Activated CD4-positive, alpha-beta T cell treated with anti-CD3 and anti-CD28 coated beads for 36 hours (primary cell): ENCODE measurements at places on chromosomes 13 and 19.

DNA sequence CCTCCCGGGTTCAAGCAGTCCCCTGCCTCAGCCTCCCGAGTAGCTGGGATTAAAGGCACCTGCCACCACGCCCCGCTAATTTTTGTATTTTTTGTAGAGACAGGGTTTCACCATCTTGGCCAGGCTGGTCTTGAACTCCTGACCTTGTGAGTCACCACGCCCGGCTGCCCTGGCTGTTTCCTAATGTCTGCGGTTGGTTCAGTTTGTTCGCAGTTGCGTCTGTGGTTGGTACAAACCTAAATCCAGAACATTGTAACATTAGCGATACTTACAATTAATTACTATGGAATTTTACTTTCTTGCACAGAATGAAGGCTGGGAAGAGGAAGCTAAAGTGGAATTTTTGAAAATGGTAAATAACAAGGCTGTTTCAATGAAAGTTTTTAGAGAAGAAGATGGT, 38.1 kb downstream of the RNF17 start:
- no peak for DNase-seq

DNA sequence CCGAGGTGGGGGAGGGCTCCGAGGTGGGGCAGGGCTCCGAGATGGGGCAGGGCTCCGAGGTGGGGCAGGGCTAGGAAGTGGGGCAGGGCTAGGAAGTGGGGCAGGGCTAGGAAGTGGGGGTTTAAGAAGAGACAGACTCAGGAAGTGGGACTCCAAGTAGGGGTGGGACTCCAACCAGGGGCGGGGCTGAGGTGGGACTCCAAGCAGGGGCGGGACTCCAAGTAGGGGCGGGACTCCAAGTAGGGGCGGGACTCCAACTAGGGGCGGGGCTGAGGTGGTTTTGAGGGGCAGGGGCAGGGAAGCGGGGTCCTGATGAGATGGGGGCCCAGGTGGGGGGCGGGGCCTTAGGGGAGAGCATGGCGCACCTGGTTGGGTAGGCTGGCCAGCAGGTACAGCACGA, 13.6 kb downstream of the CFD start:
- peak; percentile 85 for DNase-seq

- DNase-seq, result no peak
Observed at GRCh38 chr13:30866677-30867076, 39.4 kb upstream of the MEDAG start.

DNA sequence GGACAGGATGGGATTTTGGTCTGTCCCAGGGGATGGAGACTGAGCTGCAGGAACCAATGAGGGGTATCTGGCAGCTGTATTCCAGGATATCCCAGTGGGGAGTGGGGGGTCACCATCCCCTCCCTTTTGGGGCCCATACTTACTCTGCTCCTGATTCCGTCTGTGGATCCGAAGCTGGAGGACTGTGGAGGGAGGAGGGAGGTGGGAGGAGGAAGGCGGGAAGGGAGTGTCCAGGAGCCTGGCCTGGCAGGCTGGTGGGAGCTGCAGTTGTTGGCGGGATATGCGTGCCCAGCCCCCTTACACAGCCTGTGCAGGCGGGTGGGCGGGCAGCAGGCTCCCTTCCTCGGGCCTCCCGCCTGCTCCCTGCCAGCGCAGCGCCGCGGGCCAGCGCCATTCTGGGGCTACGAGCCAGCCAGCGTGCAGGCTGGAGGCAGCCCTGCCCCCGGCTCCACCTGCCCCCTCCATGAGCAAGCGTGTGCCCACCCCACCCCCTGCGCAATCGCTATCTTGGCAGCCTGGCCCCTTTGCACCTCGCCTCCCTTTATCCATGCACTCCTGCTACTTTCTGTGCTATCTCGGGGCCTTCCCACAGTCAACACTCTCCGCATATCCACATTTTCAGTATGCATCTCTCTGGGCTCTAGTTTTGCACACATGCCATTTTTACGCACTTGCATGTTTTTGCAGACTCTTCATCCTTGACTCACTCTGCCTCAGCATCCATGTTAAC, 2.8 kb downstream of the MAMSTR start:
- no peak for DNase-seq

DNA sequence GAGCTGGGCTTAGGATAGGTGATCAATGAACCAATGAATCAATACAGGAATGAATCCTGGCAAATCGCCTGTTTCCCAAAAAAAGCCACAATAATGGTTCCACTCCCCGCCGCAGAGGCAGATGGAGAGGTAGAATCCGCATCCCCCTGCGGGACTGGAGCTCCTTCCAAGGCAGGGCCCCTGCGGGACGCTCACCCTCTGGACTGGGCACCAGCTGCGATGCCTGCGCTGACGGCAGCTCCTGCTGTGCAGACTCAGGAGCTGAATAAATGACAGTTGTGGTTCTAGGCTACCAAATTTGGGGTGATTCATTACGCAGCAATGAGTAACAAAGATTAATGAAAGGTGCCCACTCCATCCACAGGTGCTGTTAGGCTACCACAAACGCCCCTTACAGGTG, 8.8 kb upstream of the CDC34 start:
- no peak for DNase-seq

- no peak for DNase-seq
Observed at GRCh38 chr19:54179921-54180461, 7.0 kb upstream of the TMC4 start.
